ENCODE measurements at places on chromosomes 3 and 15.

GRCh38 chr3:72145506-72146380, 360.8 kb upstream of the PROK2 start:
- DNase-seq = peak; percentile 75

DNA sequence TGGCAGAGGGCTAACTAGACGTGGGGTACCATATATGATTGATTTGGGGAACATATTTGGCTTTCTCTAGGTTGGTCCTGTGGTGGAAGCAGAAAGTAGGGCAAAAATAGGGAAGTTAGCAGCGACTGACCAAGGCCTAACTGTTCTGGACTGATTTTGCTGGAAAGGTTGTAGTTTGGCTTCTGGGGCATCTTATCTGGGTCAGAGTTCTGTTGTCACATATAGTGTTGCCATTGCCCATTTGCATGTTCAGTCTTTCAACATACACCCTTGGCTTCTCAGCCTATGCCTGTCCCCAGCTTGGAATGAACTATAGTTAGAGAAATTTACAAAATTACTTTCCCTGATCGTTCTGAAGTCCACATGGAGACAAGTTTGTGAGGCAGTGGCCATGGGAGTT, 426.5 kb downstream of the TBC1D5 start:
- DNase-seq = no peak

GRCh38 chr3:157938154-157938779, 168.0 kb downstream of the SHOX2 start:
- DNase-seq = peak; percentile 62

- peak; percentile 60 for DNase-seq
Measured at GRCh38 chr3:52053307-52054304, 2.8 kb downstream of the DUSP7 start.

GRCh38 chr3:122246199-122246598, 62.7 kb downstream of the CASR start:
- peak; percentile 13 for DNase-seq

DNA sequence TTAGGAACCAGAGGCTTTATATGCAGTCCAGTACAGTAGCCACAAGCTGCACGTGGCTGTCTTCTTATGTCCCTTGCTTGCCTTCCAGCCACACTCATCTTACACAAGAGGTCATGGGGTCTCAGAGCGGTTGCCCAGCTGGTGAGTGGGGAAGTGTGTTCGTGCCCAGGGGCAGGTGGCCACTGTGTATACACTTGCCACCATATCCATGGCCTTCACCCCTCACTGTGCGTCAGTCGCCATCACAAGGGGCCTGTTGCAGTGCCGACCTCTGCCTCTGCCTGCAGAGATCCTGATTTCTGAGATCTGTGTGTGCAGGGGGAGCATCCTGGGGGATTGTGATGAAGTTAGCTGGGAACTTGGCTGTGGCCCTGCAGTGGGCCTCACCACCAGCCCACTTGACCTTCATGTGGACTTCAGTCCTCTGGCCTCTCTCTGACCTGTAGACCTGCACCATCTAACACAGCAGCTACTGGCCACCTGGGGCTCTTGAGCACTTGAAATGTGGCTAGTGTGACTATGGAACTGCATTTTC, 43.1 kb upstream of the SACM1L start:
- no peak for DNase-seq

GRCh38 chr15:85091990-85092389, 110.3 kb downstream of the PDE8A start:
- DNase-seq = no peak

- no peak for DNase-seq
Measured at GRCh38 chr3:146558781-146559180, 14.4 kb upstream of the PLSCR1 start.

GRCh38 chr3:106783231-106783630, 594.0 kb upstream of the CCDC54 start:
- DNase-seq = no peak

DNA sequence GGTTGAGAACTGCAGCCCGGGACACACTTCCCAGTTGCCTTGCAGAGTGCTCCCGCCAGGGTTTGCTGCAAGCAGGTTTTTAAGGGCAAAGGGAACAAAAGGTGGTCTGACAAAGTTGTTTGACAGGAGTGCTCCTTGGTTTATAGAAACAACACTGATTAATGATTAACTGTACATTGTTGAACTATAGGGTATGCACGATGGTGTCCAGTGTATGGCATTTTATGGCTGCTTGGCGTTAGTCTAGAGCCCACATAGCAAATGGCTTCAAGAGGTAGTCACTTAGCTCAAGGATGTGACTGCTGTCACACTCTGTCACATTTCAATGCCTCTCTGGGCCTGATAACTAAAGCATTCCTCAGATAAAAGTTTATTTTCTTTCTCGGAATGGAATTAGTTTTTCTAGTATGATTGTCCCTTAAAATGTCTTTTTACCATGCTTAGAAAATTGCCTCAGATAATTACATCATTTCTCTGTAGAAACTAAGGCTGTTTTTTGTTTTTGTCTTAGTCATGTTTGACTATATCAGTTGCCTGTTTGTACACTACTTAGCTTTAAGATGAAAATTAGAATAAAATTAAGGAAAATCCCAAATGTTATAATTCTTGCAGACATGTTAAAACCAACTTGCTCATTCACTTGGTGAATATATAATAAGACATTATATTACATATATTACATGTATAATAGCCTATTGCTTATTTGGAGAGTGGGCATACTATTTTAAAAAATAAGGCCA, 61.3 kb upstream of the GATM start:
- peak; percentile 15 for DNase-seq

- no peak for DNase-seq
Measured at GRCh38 chr3:121913305-121913990, 19.2 kb downstream of the SLC15A2 start.

DNA sequence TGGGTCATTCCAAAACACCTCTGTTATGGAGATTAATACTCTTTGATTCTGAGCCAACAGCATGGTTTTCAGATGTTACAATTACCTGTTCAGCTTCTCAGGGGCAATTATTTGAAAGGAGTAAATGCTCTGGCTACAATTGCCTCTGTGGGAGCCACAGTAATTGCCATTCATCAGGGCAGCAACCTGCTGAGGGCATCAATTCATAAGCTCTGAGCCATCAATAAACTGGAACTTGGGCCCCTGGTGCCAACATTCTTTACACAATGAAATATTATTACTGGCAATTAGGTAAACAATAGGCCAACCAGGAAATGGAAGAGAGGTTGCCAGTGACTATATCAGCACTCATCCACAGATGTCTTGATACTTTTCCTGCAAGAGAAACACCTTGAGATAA, 660.8 kb downstream of the MECOM start:
- no peak for DNase-seq

GRCh38 chr3:22106213-22106896, 355.3 kb upstream of the ZNF385D start:
- no peak for DNase-seq

- DNase-seq = peak; percentile 40
Measured at GRCh38 chr3:30505866-30506520, 100.4 kb upstream of the TGFBR2 start.

DNA sequence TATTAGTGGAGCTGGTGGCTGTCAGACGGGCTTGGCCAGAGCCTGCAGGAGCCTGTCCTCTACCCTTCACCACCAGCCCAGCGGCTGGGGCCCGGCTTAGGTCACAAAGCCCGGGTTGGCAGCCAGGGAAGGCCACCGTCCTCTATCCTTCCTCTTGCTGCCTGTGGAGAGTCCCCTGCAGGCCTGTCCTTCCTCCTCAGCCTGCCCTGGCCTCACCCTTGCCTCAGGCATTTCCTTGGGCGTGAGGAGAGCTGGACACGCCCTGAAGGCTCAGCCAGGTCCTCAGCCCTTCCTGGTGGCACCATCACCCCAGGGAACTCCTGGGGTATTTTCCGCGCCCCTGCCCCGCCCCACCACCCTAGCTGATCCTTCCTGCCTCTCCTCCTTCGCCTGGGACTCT, 7.7 kb downstream of the CHAC1 start:
- DNase-seq = no peak

GRCh38 chr15:55872471-55872870, 120.9 kb downstream of the NEDD4 start:
- no peak for DNase-seq

DNA sequence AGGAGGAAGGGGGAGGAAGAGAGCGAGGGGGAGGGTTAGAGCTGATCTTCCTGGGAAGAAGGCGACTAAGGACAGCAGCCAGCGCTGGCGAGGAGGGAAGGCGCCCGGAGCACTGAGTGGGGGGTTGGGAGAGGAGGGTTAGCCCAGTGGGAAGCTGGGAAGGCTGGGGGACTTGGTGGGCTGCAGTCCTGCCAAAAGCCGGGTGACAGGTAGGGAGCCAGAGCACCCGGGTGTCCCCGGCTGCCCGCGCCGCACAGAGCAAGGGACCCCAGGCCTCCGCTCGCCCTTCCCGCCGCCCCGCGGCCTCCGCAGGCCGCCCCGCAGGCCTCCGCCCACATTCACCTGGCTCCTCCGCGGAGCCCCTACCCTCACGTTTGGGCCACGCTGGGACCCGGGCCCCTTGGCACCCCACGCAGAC, 448 bp downstream of the SLC12A8 start:
- DNase-seq = no peak
